Fibroblast of mammary gland (primary cell): ENCODE measurements at places on chromosomes 6 and 20.

DNA sequence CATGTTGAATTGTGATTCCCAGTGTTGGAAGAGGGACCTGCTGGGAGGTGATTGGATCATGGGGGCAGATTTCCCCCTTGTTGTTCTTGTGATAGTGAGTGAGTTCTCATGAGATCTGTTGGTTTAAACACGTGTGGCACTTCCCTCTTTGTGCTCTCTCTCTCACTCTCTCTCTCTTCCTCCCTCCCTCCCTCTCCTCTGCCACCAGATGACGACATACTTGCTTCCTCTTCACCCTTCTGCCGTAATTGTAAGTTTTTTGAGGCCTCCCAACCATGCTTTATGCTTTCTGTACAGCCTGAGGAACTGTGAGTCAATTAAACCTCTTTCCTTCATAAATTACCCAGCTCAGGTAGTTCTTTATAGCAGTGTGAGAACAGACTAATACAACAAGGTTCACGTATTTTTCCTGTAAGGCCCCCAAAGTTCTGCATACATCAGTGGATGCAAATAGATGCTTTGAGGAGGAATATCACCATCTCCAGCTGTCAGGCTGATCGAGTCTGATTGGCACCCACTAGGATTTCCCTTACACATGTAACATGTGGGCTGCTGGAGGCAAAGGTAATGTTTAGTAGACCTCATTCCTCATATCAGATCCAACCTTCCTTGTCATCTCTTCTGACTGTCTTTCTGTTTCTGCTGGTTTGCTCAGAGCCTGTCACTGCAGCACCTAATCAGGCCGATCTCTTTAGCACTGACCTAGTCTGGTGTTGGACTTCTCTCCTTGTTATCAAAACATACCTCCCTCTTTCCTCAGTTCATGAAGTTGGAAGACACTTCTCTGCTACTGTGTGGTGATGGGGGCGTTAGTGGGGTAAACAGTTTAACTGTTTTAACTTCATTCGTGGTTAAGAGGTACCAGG, 54.3 kb upstream of the BACH2 start:
- DNase-seq, result no peak

DNA sequence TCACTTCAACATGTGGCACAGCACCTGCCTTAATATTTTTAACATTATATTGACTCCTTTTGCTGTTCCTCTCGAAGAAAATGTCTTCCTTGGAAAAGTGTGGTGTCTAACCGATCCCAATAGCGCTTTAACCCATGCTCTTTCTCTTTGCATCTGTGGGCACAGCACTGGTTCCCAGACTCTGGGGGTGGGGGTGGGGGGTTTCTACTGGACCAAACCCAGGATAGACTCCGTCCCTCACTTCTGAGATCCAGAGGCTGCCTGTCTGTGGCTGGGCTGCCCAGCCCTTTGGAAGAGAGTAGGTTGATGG, 3.9 kb upstream of the ZNF292 start:
- DNase-seq, result no peak

GRCh38 chr6:73564578-73565345, 43.9 kb upstream of the EEF1A1 start:
- no peak for DNase-seq

DNA sequence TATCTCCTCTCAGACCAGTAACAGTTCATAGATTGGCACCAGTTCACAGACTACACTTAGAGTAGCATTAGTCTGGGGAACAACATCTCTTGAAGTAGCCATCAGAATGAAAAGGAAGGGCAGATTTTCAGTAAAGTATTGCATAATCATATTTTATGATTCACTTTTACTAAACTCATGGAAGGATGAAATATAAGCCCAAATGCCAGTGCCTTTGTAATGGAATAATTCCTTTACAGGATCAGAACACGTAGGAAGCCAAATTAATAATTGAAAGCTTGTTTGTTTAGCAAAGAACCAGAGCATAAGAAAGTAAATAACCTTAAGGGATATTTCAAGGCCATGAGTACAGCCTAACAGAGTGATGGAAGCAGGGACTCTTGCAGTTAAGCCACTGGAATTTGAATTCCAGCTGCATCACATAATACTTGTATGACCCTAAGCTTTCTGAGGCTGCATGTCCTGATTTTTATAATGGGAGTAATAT, 11.4 kb upstream of the LOC128125822 start:
- peak; percentile 60 for DNase-seq

DNA sequence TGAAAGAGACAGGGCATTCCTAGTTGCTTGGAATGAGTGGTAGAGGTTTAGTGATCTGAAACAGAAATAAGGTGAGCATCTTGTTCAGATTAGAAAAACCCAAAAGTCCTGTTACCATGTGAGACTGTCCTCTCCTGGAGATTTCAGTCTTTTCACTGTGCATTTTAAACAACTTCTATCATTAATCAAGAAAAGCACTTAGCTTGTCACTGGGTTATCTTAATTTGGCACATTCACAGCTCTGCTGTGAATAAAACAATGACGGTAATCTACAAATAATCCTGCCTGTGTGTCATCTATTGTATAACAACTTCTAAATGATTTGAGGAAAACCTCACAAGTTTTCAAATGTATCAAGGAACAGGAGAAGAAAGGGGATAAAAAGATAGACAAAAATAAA, 9.5 kb upstream of the SMIM8 start:
- DNase-seq, result no peak

DNA sequence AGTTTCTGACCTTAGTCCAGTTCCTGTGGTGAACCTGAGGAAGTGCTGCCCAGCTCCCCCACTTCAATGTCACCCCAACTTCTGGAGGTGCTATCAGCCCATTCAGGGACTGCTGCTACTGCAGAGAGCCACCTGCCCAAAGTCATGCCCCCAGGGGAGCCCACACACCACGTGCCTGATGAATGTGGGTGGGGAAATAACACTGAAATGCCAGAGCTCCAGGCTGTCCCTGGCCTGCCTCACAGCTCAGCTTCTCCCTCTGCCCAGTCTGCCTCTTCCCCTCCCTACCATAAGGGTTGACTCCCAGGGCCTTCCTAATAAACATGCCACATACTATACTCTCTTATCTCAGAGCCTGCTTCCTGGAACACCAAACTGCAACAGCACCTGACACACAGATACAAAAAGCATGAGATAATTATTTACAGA, 276.4 kb upstream of the MOCS1 start:
- no peak for DNase-seq
